ENCODE measurements at places on chromosomes 12 and 14. TPM values are rescaled to one million over a fixed set of nuclear protein-coding genes. Genes with fewer than 3 reads are reported as not detected.

Gene MYO1H
- not detected for polyA plus RNA-seq

Gene C14orf132
- 0.23 TPM for polyA plus RNA-seq

GRCh38 chr12:1768615-1769014 lies 51.8 kb upstream of the LRTM2 start:
- no peak for DNase-seq

GRCh38 chr12:106030210-106031071 lies 108.3 kb downstream of the NUAK1 start:
- DNase-seq = peak; percentile 94

DNA sequence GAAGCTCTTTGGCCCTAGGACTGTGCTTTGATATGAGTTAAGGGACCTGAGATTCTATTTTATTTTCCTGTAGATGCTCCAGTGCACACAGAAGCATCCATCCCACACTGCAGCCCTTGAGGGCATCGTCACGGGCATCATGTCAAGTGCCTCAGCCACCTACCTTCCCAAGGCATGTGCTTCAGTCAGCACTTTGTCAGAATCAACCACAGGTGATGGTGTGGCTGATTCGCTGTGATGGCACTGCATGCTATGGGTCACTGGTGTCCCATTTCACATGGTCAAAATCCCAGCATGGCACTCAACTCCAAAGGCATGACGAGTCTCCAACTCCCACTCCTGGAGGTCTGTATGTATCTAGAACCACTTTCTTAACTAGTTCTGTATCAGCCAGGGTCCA lies 100.8 kb downstream of the AACS start:
- no peak for DNase-seq

DNA sequence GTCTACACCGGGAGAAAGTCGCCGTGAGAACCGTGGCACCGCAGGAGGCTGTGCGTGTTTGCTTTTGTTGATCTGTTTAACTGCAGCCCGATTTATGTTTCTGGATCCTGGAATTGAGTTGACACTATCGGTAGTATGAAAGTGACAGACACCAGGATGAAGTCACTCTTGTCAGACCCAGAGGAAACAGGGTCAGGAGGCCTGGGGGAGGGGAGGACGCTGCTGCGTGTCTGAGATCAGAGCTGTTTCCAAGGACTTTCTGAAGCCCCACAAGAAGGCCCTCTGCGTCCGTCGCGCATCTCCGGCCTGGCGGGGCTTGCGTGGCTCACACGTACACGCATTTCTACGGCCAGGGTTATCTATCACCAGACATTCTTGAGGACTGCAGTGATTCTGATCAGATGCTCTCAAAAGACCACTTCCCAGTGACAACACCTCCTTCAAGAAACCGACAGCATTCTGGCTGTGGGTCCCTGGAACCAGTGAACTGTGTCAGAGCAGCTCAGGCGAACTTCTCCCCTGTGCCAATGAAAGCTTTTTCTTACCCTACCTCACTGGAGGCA lies 263.4 kb downstream of the ADGRD1 start:
- DNase-seq = no peak

- no peak for DNase-seq
Measured at GRCh38 chr12:55719371-55719770, 822 bp upstream of the RDH5 start.

Data from foreskin keratinocyte (primary cell).